AG04449 (cell line): ENCODE measurements at places on chromosomes 12 and 14.

DNA sequence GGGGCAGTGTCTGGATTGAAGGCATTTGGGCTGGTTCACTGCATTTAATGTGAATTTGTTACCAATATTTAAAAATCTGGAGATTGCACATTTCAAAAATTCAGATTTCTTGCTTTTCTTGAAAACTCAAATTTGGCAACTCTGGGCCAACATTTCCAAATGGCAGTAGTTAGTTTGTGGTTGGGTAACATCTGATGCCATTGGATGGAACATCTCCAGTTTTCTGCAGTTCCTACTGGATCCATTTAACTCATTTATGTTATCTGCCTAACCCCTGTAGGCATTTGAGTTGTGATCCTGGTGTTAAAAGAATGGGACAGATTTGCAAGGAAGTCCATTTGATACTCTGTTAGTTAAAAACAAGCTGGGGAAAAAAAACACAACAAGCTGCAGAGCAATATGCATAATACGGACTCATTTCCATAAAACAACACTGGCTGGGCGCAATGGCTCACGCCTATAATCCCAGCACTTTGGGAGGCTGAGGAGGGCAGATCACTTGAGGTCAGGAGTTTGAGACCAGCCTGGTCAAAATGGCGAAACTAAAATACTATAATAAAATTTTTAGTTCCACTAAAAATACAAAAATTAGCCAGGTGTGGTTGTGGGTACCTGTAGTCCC, 7.9 kb downstream of the EIF2B2 start:
- DNase-seq, result no peak

DNA sequence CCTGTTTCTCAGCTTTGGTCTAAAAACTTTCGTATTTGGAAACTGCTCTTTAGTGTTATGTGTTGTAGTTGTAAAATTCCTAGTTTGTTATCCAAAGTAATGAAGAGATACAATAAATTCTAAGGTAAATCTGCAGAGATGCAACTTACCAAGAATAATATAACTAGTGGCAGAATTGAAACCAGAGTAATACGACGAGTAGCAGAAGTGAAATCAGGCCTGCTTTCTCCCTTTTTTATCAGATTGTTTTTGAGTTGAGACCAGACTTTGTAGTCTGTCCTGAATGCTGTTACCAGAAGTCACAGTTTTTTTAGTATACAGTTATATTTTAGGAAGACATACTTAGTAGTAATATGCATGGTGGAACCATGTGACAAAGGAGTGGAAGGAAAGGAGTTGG, 12.5 kb downstream of the PAPOLA start:
- DNase-seq, result no peak

DNA sequence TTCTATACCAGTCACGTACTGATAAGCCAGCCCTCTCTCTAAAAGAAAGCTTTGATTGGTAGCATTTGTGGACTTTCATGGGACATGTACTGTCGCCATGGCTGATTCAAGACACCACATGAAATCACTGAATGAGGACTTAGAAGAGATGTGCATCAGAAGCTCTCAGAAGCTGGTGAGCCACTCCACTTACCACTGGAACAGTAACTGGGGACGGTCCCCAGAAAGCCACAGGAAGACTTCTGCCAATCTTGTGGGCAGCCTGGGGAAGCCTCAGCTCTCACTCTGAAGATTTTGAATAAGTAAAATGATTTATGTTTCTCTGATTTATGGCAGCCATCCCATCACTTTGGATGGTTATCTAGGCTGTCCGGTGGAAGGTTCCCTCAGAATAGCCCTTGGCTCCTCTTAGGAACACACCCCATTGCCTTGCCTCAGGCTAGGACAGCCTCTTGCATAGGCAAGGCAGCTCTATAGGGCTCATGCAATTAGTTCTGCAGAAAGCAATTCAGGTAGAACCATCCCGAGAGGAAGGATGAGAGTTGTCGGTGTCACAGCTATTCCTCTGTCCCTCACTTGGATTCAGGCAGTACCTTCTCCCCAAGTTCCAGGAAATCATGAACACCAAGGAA, 9.8 kb downstream of the DHRS1 start:
- DNase-seq, result no peak

DNA sequence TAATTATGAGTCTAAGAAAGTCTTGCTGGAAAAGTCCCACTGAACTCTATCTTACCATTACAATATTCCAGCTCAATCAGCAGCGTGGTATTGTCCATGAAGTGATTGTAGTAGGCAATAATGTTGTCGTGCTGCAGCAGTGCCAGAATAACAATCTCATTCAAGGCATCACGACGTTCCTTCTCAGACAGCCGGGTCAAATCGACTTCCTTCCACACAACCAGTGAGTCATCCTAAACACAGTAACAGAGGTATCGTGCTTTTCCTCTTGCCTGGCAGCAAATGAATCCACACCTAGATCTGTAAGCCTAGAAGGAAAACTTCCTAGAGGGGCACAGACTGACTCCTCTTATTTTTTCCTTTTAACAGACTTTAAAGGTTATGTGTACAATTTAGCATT, 2.9 kb downstream of the NEK9 start:
- no peak for DNase-seq

DNA sequence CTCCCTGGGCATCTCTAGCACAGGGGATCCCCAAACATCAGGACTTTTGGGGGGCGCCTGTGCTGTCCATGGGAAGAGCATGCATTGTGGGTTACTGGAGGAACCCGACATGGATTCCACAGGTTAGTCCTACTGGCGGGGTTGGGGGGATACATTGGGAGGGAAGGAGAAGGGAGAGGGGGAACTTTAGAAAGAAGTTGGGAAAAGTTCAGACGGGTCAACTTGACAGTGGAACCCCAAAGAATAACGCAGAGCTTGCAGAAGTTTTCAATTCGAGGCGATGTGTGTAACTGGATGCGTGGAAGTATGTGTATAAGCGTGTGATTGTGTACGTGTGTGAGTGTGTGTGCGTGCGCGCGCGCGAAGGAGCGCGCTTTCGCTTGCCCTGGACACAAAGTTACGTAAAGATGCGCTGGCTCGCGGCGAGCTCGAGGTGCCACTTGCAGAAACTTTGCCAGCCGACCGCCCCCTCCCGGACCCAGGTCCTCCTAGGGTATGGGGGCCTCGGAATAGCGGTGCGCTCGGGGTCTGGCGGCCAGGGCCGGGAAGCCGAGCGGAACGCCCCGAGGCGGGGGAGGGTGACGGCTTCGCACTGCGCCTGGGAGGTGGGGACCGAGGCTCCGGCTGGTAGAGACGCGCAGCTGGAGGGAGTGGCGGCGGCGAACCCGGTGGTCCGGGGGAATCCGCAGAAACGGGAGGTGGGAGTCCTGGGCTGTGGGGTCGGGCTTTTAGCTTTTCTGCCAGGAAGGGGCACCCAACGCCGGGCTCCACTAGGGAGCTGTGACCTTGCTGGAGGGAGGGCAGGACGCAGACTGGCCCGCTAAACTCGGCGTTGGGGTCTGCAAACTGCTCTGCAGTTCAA, 669 bp downstream of the RFX4 start:
- DNase-seq, result no peak

DNA sequence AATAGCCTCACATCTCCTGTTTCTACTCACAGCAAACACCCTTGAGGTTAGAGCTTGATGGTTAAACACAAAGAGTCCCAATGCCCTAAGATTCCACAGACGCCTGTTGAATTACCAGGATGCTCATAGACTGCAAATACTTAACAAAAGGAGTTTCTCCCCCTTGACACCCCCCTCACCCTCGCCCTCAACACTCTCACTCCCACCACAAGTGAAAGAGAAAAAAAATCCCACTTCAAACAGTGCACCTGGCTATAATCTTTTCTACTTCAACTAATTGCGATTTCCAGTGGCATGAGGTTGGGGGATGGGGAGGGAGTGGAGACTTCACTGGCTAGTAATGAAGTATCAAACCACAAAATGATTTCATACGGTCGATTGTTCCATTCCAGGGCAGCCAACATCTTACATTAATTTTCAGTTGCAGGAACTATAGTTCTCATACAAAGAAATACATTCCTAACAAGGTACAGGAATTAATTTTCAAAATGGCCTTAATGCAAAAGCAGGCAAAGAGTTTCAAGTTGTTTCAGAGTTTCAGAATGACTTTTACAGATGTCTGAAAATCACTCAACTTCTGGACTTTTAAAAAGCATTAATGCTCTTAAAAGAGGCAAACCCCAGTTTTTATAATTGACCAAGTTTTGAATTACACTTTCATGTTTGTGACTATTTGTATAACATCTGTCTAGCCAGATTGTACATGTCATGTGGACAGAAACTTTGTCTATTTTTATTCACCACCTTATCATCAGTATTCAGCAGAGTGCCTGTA, 390.7 kb downstream of the C12orf75 start:
- DNase-seq, result no peak

DNA sequence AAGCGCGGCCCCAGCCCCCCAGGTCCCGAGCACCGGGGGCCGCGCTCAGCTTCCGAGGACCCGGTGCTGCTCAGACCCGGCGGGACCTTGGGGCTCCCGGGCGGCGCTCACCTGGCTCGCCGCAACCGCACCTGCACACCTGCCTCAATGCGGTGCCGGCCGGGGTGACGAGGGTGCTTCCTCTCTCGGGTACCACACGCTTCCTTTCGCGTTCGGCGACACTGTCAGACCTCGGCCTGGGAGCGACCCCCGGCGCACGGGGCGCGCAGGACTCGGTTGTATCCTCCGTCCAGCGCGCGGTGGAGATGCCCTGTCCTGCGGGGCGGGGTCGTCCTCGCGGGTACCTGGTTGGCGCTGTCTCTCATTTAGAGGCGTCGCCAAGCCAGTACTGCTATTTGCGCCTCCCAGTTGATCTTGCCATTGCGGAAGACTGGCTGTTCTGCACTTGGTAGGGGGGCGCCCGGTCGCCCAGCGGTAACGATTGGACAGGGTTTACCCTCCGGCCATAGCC, 718 bp downstream of the PACS2 start:
- no peak for DNase-seq

DNA sequence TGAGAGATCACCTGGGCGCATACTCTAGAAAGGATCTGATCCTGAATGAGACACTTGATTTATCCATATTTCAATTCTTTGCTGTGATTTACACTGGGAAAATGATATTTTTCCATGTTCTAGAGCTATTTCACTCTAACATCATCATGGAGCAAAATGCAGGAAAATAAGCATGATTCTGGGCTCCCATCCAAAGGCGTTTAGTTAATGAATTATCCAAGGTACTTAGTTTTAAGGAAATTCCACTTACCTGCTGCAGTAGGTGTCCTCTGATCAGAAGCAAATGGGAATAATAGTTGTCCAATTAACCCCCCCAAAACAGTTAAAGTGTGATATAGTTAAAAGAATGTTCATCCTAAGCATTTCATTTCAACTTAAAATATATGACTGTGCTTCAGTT, 204.5 kb upstream of the PRKD1 start:
- no peak for DNase-seq

GRCh38 chr12:62933220-62933601, 1.7 kb downstream of the PPM1H start:
- no peak for DNase-seq

GRCh38 chr12:93108985-93109384, 179.9 kb upstream of the EEA1 start:
- DNase-seq, result peak; percentile 71

GRCh38 chr12:27355979-27356378, 23.3 kb downstream of the BMAL2 start:
- DNase-seq, result no peak

DNA sequence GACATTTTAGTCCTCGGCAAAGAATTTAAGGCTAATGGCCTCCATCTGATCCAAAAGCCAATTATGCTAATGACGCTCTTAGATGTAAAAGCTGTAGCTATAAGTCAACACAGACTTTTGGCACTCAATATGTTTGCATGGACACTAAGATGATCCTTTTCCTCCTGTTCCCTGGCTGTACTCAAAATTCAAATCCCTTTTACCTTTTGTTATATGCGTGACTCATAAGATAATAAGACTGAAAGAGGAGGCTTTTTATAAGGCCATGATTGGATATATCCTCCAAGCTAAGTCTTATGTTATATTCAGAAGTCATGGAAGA, 89.8 kb downstream of the PDZRN4 start:
- DNase-seq, result no peak

GRCh38 chr12:66044731-66045130, 85.8 kb downstream of the LLPH start:
- DNase-seq, result no peak

DNA sequence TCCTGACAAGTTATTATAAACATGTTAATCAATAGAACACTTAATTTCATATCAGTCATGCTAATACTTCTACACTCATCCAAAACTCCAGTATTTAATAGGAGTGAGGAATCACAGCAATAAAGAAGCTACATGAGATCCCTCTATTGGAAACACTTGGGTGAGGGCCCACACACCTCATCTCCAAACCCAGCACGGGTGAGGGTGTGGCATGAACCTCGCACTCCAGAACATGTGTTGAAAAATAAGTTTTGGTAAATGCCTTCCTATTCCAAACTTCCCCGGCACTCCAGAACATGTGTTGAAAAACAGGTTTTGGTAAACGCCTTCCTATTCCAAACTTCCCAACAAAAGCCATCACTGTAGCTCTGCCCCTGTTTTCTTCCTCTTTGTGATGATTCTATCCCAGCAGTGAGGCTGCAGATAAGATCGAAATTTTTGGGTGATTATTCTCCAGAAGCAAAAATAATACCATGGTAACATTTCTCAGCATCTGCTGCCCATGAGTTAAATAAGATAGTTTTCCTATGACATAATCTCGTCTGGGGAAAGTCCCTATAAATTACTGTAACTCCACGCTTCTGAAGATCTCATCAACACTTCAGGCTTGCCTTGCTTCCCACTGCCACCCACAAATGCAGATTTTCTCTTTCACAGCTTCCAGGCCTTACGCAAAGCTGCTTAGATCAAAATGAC, 24.4 kb upstream of the PTPRB start:
- peak; percentile 78 for DNase-seq

- no peak for DNase-seq
Measured at GRCh38 chr12:115049614-115050013, 365.6 kb upstream of the TBX3 start.

DNA sequence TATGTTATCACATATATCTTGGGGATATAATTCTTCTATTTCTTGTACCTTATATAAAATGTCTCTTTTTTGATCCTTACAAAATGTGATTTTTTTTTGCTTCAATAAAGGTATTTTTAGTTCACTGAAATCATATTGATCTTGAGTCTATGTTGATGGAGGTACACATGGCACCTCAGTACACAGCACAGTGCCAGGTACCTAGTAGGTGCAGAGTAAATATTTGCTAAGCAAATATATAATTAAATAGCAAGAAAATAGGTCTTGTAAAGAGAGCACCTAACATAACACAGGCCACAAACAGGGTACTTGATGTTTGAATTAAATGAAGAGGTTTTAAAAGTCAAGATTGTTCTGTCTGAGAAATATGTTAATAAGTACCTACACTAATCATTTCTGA, 69.7 kb downstream of the CIT start:
- DNase-seq, result no peak
